Stimulated activated CD4-positive, alpha-beta T cell treated with anti-CD3 and anti-CD28 coated beads, Interleukin-1b, Interleukin-23, amount 100 ng/mL, for 1 hour (primary cell): ENCODE measurements at places on chromosomes 4 and X.

- no peak for DNase-seq
Observed at GRCh38 chr4:72205298-72205697, 173.5 kb downstream of the NPFFR2 start.

DNA sequence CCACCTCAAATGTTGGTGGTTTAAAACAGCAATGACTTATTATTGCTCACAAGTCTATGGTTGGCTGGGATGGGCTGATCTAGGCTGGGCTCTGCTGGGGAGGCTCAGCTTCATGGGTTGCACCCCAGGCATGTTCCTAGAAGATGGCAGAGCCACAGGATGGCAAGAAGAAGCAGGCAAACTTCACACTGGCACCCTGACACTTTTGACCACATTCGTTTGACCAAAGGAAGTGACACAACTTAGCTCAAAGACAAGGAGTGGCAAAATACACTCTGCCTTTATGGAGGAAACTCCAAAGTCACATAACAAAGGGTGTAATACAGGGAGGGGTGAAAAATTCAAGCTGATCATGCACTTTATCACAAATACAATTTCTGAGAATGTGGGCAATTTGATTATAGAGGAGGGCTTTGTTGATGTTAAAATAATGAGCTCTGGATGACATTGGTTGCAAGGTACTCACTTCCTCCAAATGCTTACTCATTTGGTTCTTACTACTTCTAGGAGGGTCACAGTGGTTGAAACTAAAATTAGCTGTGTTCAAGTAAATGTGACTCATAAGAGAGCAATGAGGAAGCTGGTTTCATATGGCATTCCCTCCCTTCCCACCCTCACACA lies 249.2 kb upstream of the RPS6KA3 start:
- no peak for DNase-seq

- no peak for DNase-seq
Observed at GRCh38 chrX:111348429-111348828, 63.6 kb downstream of the DCX start.

GRCh38 chr4:142402156-142402555 lies 443.9 kb downstream of the INPP4B start:
- DNase-seq: no peak

- no peak for DNase-seq
Observed at GRCh38 chr4:184617600-184618196, 31.5 kb downstream of the CASP3 start.

DNA sequence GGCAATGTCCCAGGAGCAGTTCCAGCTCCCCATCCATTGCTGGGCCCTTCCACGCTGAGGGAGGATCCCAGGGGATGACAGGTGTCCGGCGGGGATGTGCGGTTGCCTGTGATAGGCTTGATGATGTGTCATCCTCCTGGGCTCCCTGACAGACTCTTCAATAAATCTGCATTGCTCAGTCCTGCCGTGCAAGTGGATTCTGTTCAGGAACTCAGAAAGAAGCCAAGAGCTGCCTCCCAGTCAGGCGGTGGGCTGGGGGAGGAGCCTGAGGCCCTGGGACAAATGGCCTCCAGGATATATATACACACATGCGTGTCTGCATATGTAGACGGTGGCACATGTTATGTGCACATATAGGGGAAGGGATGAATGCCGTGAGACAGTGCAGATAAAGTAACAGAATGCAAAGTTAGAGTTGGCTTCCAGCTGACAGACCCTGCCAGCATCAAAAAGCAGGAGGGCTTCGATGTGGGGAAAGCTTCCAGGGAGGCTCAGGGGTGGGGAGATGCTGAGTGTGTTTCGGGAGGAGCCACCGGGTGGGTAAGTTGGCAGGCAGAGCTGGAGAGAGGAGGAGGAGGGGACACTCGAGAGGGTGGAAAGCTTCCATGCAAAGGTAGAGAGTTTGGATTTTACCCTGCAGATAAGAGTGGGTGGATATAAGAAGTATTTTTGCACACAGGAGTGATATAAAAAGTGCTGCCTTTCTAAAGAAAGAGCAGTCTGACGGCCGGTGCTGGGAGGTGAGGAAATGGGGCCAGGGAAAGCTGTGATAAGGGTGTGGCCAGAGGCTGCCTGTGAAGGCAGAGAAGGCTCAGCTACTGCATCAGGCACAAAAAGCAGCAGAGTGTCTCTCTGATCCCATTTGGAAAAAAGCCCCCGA lies 28.5 kb upstream of the CRMP1 start:
- no peak for DNase-seq

- no peak for DNase-seq
Observed at GRCh38 chrX:9688833-9689232, 76.8 kb downstream of the GPR143 start.

DNA sequence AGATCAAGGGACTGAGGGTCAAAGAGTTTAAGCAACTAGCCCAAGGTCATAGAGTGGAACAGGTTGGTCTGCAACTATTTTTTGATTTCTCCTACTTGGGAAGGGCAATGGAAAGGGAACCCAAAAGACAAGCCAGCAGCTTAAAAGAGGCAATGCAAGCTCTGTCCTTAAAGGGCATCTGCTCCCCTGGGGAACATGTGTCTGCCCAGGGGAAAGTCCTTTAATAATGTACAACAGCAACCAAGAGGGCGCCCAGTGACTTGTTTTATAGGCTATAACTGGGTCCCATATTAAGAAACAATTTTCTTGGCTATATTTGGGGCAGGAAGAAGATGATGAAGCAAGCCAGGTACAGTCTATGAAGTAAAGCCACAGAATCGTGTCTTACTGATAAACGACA lies 54.7 kb upstream of the RBM47 start:
- no peak for DNase-seq

DNA sequence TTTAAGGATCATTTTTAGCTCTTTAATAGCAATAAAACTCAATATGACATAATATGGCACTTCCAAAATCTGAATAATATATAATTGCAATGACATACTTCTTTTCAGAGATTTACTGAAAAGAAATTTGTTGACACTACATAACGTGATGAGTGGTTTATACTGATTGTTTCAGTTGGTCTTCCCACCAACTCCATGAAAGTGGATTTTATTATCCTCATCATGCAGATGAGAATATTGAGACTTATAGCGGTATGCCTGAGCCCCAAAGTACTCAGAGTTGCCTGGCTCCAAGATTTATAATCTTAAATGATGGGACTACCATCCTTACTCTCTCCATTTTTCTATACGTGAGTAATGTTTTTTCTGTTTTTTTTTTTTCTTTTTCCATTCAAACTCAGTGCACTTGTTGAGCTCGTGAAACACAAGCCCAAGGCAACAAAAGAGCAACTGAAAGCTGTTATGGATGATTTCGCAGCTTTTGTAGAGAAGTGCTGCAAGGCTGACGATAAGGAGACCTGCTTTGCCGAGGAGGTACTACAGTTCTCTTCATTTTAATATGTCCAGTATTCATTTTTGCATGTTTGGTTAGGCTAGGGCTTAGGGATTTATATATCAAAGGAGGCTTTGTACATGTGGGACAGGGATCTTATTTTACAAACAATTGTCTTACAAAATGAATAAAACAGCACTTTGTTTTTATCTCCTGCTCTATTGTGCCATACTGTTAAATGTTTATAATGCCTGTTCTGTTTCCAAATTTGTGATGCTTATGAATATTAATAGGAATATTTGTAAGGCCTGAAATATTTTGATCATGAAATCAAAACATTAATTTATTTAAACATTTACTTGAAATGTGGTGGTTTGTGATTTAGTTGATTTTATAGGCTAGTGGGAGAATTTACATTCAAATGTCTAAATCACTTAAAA lies 15.3 kb downstream of the ALB start:
- DNase-seq: no peak

DNA sequence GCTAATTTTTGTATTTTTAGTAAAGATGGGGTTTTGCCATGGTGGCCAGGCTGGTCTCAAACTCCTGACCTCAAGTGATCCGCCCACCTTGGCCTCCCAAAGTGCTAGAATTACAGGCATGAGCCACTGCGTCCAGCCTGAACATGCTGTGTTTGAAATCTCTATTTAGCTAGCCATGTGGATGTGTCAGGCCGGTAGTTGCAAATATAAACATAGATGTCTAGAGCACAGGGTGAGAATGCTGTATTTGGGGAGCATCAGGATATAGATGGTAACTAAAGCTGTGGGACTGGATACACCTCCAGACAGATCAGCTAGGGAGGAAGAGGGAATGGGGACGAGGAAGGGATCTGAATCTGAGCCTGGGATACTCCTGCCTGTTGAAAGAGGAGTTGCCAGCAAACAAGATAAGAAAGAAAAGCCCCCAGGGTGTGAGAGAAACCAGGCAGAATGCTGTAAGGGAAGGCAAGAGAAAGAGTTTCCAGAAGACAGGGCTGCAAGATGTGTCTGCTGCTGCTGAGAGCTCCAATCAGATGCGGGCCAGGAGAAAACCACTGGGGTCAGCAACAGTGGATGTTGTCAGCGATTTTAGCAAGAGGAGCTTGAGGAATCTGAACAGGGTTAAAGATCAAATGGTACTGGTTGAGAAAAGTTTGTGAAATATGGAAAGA lies 177.4 kb downstream of the PALLD start:
- no peak for DNase-seq
